IMR-90 (cell line): ENCODE measurements at places on chromosomes 1 and 21. TPM values are rescaled to one million over a fixed set of nuclear protein-coding genes. Genes with fewer than 3 reads are reported as not detected.

Gene KRTAP13-2
- not detected in 2 replicates for polyA plus RNA-seq

Gene ABCG1
- polyA plus RNA-seq = 0.14 and 0.19 TPM in 2 replicates

Gene TMED5
- 38.1 and 39.0 TPM in 2 replicates for polyA plus RNA-seq

Gene TMCO4
- polyA plus RNA-seq = 8.4 and 8.6 TPM in 2 replicates

Gene RBP7
- 0.17 and 0.29 TPM in 2 replicates for polyA plus RNA-seq

Gene ILDR2
- not detected in 2 replicates for polyA plus RNA-seq

Gene TDRD5
- polyA plus RNA-seq = not detected in 2 replicates

Gene PTPN22
- 0.07 and 0.14 TPM in 2 replicates for polyA plus RNA-seq

Gene CLEC20A
- not detected in 2 replicates for polyA plus RNA-seq

Gene DCST1
- polyA plus RNA-seq = not detected in 2 replicates

Gene SAMD11
- polyA plus RNA-seq = 22.9 and 31.9 TPM in 2 replicates

Gene KRTAP7-1
- not detected in 2 replicates for polyA plus RNA-seq

Gene UBE2U
- not detected in 2 replicates for polyA plus RNA-seq

Gene JAK1
- 61.6 and 76.9 TPM in 2 replicates for polyA plus RNA-seq

Gene NBPF19
- 5.4 and 6.3 TPM in 2 replicates for polyA plus RNA-seq

Gene KIF14
- polyA plus RNA-seq = 1.9 and 2.3 TPM in 2 replicates

Gene KCNJ6
- polyA plus RNA-seq = 0.02 and 0.04 TPM in 2 replicates

Gene FTCD
- 0.19 and 0.55 TPM in 2 replicates for polyA plus RNA-seq

Gene S100A7A
- not detected in 2 replicates for polyA plus RNA-seq

Gene CFAP141
- not detected in 2 replicates for polyA plus RNA-seq

Gene SLC6A9
- polyA plus RNA-seq = 6.2 and 6.6 TPM in 2 replicates

Gene DTL
- polyA plus RNA-seq = 10.5 and 11.8 TPM in 2 replicates

Gene S100A4
- 15.0 and 16.6 TPM in 2 replicates for polyA plus RNA-seq

Gene DISP3
- polyA plus RNA-seq = 0.03 and 0.05 TPM in 2 replicates

Gene MYOG
- polyA plus RNA-seq = not detected in 2 replicates

Gene ZNF281
- 5.4 and 7.0 TPM in 2 replicates for polyA plus RNA-seq

Gene SLC22A15
- polyA plus RNA-seq = 0.02 TPM in 1 of 2 replicates, not detected in the other

Gene EDN2
- 0.22 and 0.27 TPM in 2 replicates for polyA plus RNA-seq

Gene ATP6V1G3
- polyA plus RNA-seq = not detected in 2 replicates

Gene LRRIQ3
- 0.67 and 1.2 TPM in 2 replicates for polyA plus RNA-seq

Gene ADIPOR1
- polyA plus RNA-seq = 80.4 and 82.7 TPM in 2 replicates

Gene OBSCN
- polyA plus RNA-seq = 9.5 and 10.0 TPM in 2 replicates

Gene TAL1
- polyA plus RNA-seq = not detected in 2 replicates

Gene SPRR2A
- polyA plus RNA-seq = not detected in 2 replicates

Gene LMX1A
- polyA plus RNA-seq = not detected in 2 replicates

Gene CR2
- polyA plus RNA-seq = not detected in 2 replicates

Gene LAD1
- polyA plus RNA-seq = 0.07 and 0.09 TPM in 2 replicates

Gene AVPR1B
- not detected in 2 replicates for polyA plus RNA-seq

Gene GCSAML
- not detected in 2 replicates for polyA plus RNA-seq

Gene SELE
- polyA plus RNA-seq = not detected in 2 replicates

Gene SLC2A5
- 0.03 TPM in 1 of 2 replicates, not detected in the other for polyA plus RNA-seq

Gene PPIAL4G
- not detected in 2 replicates for polyA plus RNA-seq

Gene NTRK1
- 0.03 TPM in 1 of 2 replicates, not detected in the other for polyA plus RNA-seq

Gene PROK1
- not detected in 2 replicates for polyA plus RNA-seq

Gene CASZ1
- 0.23 and 0.24 TPM in 2 replicates for polyA plus RNA-seq

Gene RUNX3
- 0.07 TPM in 2 replicates for polyA plus RNA-seq

Gene TSACC
- 0.75 and 0.79 TPM in 2 replicates for polyA plus RNA-seq

Gene CNR2
- polyA plus RNA-seq = not detected in 2 replicates

Gene RGS18
- 0.09 TPM in 1 of 2 replicates, not detected in the other for polyA plus RNA-seq

Gene RXFP4
- polyA plus RNA-seq = not detected in 2 replicates

Gene NES
- polyA plus RNA-seq = 25.3 and 26.7 TPM in 2 replicates

Gene EPB41
- 3.1 and 4.6 TPM in 2 replicates for polyA plus RNA-seq
